ENCODE measurements at places on chromosomes 1 and 21. TPM values are rescaled to one million over a fixed set of nuclear protein-coding genes. Genes with fewer than 3 reads are reported as not detected.

Gene KRTAP11-1
- total RNA-seq = not detected

Gene NBPF15
- total RNA-seq = 98.0 TPM

Gene KIF21B
- total RNA-seq = 8.8 TPM

- H3K4me1 ChIP-seq = no peaks in the 10 kb centered on the region
- no peak overlapping the region for H3K4me3 ChIP-seq
- no peak overlapping the region for H3K27ac ChIP-seq
- no peak for DNase-seq
- no peaks in the 10 kb centered on the region for H3K27me3 ChIP-seq
These were observed 104.0 kb upstream of the ZNF678 start for GRCh38 chr1:227459326-227459841.

Gene CR1L
- 1.9 TPM for total RNA-seq

- no peaks in the 10 kb centered on the region for H3K4me1 ChIP-seq
- DNase-seq = peak; percentile 18
- no peaks in the 10 kb centered on the region for H3K27me3 ChIP-seq
- H3K36me3 ChIP-seq = no peaks in the 10 kb centered on the region
These were observed 15.5 kb upstream of the TFF3 start for GRCh38 chr21:42330380-42331371.

GRCh38 chr1:211183747-211184313, 49.9 kb upstream of the KCNH1 start:
- no peak overlapping the region for H3K27ac ChIP-seq
- no peaks in the 10 kb centered on the region for H3K27me3 ChIP-seq
- no peaks in the 10 kb centered on the region for H3K4me1 ChIP-seq
- DNase-seq = no peak
- no peaks in the 10 kb centered on the region for H3K36me3 ChIP-seq

DNA sequence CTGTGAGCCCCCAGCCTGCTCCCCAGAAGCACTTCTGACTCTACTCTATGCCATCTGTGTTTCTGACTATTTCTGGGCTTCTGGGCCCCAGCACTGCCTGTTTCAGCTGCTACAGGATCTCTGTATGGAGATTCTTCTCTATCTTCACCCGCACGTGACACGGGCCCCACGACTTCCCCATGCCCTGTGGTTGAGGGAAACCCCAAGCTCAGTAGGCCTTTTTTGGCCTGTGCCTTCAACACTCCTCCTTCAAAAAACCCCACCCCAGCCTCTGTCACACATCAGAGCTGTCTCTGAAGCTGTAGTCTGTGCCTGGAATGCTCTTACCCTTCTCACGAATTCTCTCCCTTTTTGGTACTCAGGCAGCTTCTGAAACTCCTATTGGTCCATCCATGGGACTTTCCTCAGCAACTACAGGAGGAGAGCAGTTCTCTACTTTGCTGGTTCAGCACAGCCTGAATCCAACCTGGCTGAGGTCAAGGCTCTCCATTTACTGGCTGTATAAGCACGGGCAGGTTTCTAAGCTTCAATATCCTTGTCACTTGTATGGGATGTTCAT, 2.0 kb upstream of the NID1 start:
- H3K27ac ChIP-seq = no peak overlapping the region
- no peaks in the 10 kb centered on the region for H3K4me1 ChIP-seq
- no peak overlapping the region for H3K4me3 ChIP-seq
- H3K36me3 ChIP-seq = no peaks in the 10 kb centered on the region
- DNase-seq = no peak

DNA sequence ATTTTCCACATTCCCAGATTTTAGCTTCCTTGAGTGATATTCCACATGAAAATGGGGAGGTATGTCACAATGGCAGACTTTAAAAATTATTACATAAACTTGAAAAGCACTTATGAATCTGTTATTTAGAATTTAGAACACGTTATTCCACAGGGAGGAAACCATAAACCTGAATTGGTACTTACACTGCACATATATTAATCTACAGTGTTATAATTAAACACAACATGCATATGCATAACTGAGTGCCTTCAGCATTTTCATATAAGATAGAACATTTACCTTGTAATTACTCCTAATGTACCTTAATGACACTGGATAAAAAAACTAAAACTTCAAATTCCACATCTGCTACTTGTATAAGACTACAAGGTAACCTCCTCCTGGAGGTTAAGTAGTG, 9.8 kb downstream of the ARHGAP29 start:
- H3K27me3 ChIP-seq = no peaks in the 10 kb centered on the region
- H3K4me3 ChIP-seq = no peak overlapping the region
- H3K4me1 ChIP-seq = peaks cover 6% of the 10 kb centered on the region
- peaks cover 3% of the 10 kb centered on the region for H3K36me3 ChIP-seq
- DNase-seq = no peak
- H3K27ac ChIP-seq = no peak overlapping the region

DNA sequence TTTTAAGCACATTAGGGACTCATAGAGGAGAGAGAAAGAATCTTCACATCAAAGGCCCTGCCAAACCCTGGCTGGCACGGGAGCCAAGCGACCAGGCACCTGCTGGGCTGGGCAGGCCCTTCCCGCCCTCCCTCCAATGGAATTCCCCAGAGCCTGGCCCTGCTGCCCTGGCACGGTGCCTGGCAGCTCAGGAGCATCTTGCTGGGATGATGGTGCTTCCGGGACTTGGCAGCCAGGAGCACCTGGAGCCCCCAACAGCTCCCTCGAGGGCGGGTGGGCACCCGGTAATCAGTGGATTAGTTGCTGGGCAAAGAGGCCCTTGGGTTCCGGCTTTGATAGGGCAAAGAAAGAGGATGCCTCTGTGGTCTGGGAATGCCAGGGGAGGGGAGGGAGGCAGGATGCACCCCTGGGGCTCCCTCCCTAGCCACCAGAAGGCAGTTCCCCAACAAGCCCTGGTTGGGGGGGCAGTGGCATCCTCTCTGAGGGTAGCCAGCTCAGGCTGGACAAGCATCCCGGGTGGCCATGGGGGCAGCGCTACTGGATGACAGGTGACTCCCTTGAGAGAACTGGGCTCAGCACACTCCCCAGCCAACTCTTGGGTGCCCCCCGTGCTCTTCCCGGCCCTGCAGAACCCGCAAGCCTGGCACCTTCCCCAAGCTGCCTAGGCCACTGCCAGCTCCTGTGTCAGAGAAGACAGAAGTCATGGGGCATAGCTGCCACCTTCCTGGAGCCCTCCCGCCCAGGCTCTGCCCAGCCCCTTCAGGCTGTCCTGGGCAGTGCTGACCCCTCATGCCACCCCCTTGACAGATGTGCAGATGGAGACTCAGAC, 26.4 kb downstream of the KRTAP10-1 start:
- H3K4me1 ChIP-seq = no peaks in the 10 kb centered on the region
- no peaks in the 10 kb centered on the region for H3K36me3 ChIP-seq
- no peak overlapping the region for H3K27ac ChIP-seq
- no peak overlapping the region for H3K4me3 ChIP-seq
- H3K27me3 ChIP-seq = no peaks in the 10 kb centered on the region
- DNase-seq = no peak

DNA sequence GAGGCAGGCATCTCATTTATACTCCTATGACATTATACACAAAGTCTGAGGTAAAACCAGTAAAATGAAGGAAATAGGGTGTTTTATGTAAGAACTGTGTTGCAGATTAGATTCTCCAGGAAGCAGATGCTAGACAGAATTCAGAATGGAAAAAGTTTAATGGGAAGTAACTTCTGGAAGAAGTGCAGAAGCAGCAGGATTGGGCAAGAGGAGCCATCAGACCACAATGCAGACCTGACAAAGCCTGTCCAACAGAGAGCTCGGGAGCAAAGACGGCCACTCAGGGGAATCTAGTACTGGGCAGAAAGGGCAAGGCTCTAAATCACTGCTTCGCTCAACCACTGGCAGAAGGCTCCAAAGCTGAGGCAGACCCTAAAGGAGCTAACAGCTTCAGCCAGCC, 33.7 kb downstream of the FBXO42 start:
- no peak for DNase-seq
- no peaks in the 10 kb centered on the region for H3K4me1 ChIP-seq
- H3K27me3 ChIP-seq = no peaks in the 10 kb centered on the region
- no peak overlapping the region for H3K27ac ChIP-seq

GRCh38 chr1:25771221-25772114, 28.5 kb upstream of the SELENON start:
- H3K36me3 ChIP-seq = no peaks in the 10 kb centered on the region
- peaks cover 9% of the 10 kb centered on the region for H3K4me1 ChIP-seq
- H3K4me3 ChIP-seq = no peak overlapping the region
- no peaks in the 10 kb centered on the region for H3K27me3 ChIP-seq
- peak overlapping the region; percentile 90 for H3K27ac ChIP-seq

Gene CYP4A22
- not detected for total RNA-seq

DNA sequence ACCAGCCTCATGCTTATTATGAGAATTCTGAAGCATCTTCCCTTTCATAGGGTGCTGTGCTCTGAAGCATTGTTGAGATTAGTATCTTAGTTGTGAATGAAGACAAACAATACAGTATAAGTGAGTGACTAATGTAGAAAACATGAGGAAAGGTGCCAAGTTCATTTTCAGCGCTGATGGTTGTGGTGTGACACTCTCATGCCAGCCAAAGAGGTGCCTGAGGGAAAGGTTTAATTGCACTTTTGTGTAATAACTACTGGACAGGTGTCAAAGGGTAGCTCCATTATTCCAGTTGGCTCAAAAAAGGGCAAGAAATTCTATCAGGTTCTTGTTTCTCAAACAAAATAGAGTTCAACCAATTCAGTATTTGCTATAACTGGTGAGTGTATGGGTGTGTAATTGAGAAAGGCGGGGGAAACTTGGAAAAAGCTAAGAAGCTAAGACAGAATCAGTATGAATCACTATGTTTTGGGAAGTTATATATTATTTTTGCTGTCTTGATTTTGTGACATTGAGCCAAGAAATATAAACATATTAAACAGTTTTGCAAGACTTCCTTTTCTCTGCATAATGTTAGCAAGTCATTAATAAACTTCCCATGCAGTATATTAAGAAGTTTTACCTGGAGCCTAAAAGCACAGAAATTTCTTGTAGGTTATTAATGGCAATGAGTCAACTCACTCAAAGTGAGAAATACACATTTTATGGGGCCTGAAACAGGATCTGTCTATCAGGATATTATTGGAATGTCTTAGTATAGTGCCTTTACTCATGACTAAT, 31.8 kb downstream of the KCNK2 start:
- no peaks in the 10 kb centered on the region for H3K27me3 ChIP-seq
- H3K4me1 ChIP-seq = no peaks in the 10 kb centered on the region
- no peak overlapping the region for H3K4me3 ChIP-seq
- H3K36me3 ChIP-seq = no peaks in the 10 kb centered on the region
- no peak overlapping the region for H3K27ac ChIP-seq

GRCh38 chr1:2046174-2046917, 3.9 kb upstream of the PRKCZ start:
- no peak overlapping the region for H3K27ac ChIP-seq
- H3K27me3 ChIP-seq = peaks cover 13% of the 10 kb centered on the region
- H3K4me1 ChIP-seq = no peaks in the 10 kb centered on the region
- peak; percentile 98 for DNase-seq
- H3K4me3 ChIP-seq = no peak overlapping the region

Gene ANGEL2
- total RNA-seq = 48.1 TPM

Gene ANGPTL1
- not detected for total RNA-seq
